ENCODE measurements at places on chromosomes 1 and 21.
A peak's percentile ranks its signal among the peaks of the same experiment; 100 is the strongest.

DNA sequence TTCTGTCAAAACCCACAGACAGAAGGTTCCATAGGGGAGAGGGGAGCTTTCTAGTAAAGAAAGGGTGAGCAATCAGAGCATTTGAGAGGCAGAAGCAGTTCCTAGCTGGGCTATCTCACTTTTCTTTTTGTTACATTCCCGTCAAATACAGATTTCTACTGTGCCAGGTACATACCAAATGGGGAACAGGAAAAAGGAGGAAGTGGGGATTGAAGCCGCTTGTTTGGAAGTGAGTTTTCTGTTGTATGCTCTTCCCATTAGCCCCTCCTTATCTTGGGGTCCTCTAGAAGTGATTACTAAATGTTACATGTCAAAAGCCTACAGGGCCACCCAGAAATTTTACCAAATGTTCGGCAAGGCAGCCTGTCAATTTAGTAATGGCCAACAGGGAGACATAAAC, 116.1 kb downstream of the PAPPA2 start:
- DNase-seq = no peak

DNA sequence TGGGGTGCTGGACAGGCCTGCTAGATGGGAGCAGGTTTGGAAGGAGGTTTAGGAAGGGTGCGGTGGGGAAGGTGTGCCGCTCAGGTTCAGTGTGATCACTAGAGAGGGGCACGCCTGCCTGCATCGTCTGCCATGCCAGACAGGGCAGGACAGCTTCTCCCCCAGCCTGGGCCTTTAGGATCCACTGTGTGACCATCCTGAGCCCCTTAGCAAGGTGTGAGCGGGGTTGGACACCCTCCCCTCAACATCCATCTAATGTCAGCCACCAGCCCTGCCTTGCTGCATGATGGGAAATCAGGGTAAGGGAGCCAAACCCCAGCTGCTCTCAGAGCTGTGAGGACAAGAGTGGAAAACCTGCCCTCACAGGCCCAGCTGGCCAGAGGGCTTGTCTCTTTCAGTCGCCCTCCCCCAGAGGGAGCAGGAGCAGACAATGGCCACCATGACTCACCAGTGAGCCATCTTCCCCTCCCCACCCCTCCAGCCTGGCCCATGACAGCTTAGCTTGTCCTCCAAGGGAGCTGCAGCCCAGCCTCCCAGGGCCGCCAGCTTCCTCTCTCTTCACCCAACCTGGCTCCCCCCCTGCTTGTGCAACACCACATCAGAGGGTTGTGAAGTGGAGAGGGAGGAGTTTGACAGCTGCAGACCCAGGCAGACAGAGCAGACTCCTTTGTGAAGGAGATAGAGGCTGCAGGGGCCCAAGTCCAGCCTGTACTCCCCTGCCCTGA, 37.0 kb downstream of the NUAK2 start:
- DNase-seq = peak; percentile 94

DNA sequence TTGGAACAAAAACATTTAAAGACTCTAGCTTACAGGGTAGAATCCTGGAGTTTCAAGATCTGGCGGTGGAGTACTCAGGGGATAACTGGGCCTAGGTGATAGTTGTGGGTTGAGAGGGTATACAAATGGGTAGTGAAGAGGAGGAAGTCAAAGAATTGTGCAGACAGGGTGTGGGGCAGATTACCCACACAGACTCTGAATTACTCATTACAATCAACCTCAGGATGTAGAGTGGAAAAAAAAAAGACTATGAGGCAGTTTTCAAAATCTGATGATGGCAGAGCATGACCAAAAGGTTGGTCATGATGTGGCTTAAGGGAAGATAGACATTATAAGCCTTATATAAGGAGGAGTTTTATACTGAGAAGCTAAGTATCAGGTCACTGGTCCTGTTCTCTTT, 44.1 kb upstream of the GLIS1 start:
- peak; percentile 14 for DNase-seq

DNA sequence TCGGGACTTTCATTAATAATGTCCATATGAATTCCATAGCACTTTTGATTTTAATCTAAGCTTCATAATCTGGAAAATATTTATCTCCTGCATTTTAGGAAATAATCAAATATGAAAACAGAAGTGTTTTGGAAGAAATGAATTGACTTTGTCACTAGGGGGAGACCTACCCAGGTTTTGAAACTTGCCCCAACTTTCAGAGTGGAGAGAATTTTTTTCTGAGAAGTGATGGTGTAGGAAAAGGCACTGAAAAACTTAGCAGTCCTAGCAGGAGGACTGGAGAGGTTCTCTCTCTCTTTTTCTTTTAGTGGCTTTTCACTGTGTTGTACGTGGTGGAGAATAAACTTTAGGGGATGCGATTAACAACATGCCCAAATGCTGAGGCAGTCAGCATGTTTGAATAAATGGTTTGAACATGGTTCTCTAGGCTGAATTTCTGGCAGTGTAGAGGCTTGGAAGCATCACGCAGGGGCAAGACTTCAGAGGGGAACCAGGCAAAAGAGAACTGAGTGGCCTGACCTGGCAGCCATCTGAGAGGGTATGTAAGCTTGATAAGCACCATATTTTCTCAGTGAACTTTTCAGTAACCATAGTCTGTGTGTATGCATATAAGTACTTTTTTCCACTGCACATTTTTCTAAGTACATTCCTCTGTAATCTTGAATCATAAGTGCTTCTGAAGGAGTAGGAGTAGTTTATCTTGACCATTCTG, 68.3 kb upstream of the NEK7 start:
- peak; percentile 29 for DNase-seq

DNA sequence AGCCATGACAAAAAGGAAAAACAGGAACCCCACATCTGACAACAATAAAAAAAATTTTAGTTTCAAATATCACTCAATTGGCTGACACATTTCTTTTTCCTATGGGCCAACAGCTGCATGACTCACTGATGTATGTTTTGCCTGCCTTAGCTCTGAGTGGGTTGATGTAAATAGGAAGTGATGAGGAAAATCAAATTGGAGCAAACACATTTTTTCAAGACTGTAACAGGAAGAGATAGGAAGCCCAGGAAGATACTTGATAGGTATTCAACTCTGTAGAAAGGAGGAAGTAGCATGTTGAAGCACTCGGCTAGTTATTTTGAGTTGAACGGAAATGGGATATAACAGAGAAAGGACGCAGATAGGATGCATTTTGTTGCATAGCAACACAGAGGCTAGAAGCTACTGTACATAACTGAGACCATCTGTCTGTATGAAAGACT, 168.0 kb upstream of the NR5A2 start:
- DNase-seq = no peak

DNA sequence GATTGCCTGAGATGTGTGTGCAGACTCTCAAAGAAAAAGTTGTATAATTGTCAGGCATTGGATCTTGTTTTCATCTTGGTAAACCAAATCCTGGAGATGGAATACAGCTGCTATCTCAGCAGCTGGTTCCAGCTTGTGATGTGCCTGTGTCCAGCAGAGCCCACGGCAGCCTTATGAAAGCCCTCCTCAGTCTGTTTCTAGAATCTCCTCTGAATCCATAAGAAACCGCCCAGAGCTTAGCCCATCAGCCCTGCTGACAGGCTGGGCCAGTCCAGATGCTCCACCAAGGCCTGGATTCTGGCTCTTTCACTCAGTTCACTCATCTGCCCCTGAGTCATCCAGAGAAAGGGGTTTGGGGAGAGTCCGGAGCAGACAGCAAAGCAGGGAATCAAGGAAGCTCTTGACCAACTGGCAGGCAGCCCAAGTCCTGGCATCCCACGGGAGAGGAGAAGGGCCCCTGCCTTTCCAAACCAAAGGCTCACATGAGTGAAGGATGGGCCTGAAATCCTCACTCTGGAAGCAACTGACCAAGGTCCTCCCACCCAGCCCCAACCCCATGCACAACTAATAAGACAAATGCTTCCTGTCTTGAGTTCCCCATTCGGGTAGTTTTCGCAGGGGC, 45.7 kb downstream of the NAV1 start:
- no peak for DNase-seq

- no peak for DNase-seq
Measured at GRCh38 chr1:103267266-103267665, 158.9 kb upstream of the COL11A1 start.

- no peak for DNase-seq
Measured at GRCh38 chr1:10738061-10739058, 58.1 kb downstream of the CASZ1 start.

DNA sequence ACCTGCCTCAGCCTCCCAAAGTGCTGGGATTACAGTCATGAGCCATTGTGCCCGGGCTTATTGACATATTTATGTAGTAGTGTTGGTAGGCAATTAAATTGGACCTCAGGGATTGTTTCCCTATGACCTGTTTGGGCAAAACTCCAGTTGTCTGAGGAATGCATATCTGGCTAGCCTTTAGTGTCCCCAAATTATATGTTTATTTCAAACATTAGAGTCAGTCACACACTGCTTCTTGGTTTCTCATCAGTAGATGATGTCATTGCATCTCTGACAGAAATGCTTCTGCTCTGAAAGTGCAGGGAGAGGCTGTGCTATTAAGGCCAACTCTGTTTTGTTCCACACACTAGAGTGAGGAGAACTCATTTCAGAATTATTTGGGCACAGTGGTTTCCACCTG, 12.5 kb downstream of the PIP5K1A start:
- DNase-seq = no peak

- DNase-seq = no peak
Measured at GRCh38 chr1:115295904-115296696, 41.9 kb downstream of the NGF start.

DNA sequence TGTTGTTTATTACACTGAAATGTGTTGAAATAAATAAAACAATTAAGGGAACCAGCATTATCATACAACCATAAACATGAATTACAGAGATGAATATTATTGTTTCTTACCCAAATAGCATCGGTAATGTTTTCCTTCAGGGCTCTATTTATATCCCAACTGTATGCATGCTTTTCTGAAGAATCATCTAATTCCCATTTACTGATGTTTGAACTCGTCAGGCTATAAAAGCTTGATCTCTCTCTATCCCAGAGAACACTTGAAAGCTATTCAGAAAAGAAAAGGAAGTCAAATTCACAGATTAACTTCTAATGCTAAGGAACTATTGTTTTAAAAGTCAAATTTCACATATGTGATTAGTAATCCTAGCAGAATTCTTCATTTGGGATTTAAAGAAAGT, 12.4 kb downstream of the NUP133 start:
- DNase-seq = no peak

DNA sequence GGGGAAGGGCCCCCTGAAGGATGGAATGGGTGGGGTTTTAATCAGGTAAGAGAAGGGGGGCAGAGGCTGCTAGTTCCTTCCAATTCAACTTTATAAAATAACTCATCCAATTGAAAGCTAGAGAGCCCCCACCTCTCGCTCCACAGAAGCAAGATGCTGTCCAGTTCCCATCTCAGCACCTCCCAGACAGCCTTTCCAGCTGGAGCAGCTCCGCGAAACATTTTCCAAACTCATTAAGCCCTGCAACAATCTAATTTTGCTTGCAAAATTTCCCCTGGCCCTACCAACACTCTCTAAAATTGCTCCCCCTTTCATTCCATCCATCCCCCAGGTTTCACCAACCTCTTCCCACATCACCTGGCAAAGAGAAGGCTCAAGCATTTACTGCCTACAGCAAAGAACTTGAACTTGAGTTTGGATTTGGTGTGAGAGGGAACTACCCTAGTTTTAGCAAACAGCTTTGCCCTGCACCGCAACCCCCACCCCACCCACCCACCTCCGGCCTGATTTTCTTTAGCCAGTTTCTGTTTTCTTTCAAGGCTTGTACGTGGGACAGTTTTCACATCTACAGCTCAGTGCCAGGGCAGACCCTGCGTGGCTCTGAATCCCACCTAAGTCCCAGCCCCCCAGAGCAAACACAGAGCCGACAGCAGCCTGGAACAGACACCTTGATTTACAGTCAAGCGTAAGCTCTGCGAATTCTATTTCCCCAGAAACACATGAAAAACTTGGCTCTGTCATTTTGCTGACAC, 46.7 kb downstream of the SYF2 start:
- DNase-seq = no peak

GRCh38 chr1:200367841-200368534, 41.8 kb downstream of the ZNF281 start:
- no peak for DNase-seq

DNA sequence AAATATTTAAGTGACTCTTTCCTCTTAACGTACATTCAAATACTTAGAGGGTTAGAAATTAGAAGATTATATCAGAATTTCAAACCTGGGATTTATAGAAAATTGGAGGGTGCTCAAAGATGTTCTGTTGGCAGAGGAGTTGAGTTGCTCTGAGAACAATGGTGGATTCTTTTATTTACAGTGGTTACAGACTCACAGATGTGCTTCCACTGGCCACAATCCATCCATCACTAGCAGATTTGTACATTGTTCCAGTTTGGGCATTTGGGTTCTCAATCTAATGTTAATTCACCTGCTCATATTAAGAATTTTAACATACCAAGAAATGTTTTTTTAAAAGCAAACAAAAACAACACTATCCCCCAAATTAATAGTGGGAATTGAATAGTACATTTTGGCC, 23.5 kb downstream of the DNAJC6 start:
- DNase-seq = no peak

DNA sequence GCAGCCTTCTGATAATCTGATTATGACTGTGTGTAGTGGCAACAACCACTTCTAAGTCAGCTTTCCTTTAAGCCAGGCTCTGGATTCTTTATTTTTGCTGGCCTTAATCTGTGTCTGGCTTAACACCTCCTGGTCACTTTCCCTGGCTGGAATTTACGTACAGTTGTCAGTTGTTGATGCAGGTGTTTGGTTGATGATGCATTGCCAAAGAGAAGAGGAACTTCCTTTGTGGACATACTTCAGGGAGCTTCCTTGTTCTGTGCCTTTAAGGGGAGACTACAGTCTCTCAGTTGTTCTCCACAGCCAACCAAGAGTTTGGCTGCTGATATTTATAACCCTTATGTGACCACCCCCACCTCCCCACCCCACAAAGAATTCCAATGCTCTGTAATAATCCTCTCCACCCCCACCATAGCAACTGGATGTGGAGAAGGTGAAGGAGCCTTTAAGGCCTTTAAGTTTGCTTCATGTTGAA, 96.0 kb upstream of the BMP8A start:
- DNase-seq = no peak

- no peak for DNase-seq
Measured at GRCh38 chr1:164768619-164769018, 209.6 kb downstream of the PBX1 start.

- no peak for DNase-seq
Measured at GRCh38 chr1:106278716-106279115, 777.8 kb upstream of the PRMT6 start.

DNA sequence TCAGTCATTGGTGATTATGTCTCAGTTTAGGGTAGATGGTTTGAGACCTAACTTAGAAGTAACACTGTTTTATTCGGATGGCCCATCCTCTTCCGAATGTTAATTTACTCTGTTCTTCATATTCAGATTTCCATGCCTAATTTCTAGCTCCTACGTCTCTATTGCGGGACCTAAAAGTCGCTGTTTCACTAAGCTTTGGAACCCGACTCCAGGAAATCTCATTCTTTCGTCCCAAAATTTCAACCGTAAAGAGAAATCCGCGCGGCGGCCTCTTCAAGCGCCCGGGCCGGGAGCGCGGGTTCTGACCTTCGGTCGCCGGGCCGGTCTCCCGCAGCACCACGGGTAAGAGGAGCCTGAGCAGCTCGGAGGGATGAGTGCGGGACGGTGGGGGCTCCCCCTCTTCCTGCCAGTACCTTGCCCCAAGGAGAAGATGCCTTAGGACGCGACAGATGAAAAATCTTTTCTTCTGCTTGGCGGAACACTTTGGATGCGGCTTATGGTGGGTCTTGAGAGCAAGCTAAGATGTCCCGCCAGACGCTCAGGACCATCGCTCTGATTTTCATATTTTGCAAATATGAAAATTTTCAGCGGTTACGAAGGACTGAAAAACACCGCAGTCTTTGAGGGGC, 128.7 kb downstream of the PPIAL4G start:
- no peak for DNase-seq

Measured in activated CD4-positive, alpha-beta T cell treated with anti-CD3 and anti-CD28 coated beads, Interleukin-2, amount 10 ng/mL, durations not matched to agents 7 days and 5 days (primary cell).